ENCODE measurements at places on chromosomes 7 and 10.

- peak; percentile 60 for DNase-seq
Measured at GRCh38 chr10:75395932-75396630, 5.5 kb downstream of the ZNF503 start.

- DNase-seq, result no peak
Measured at GRCh38 chr10:110755781-110756180, 111.6 kb downstream of the RBM20 start.

DNA sequence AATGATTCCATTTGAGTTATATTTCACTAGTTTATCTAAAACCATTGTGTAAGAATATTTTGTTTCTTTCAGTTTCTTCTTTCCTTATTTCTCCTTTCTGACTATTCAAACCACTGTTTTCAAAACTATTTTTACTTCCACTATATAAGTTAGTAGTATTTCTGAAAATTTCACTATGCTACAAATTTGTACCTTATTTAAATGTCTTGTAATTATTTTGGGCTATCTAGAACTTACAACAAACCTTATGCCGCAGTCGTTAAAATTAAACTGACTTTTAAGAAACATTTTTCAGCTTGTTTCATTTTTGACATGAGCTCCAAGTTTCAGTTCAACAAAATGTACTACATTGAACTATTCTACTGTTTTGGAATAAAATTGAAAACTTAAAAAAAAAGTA, 1.8 kb downstream of the TFEC start:
- DNase-seq, result no peak

GRCh38 chr7:25068502-25069213, 56.4 kb downstream of the CYCS start:
- no peak for DNase-seq

GRCh38 chr7:126790763-126791162, 462.0 kb downstream of the GRM8 start:
- no peak for DNase-seq

DNA sequence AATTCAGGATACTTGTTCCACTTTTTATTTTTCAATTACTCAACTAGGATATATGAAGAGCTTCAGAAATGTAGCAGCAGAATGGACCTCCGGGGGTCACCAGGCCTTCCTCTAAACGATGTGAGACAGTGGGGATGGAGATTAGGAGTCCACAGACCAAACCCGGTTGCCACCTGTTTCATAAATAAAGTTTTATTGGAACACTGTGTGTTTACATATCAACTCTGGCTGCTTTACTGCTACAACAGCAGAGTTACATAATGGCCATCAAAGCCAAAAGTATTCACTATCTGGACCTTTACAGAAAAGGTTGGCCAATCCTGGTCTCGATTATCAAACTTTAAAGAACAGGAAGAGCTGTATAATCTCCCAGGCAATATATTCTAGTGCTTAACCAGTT, 30.8 kb downstream of the RAPGEF5 start:
- no peak for DNase-seq

GRCh38 chr7:10940704-10941355, 32.8 kb upstream of the PHF14 start:
- DNase-seq, result no peak

DNA sequence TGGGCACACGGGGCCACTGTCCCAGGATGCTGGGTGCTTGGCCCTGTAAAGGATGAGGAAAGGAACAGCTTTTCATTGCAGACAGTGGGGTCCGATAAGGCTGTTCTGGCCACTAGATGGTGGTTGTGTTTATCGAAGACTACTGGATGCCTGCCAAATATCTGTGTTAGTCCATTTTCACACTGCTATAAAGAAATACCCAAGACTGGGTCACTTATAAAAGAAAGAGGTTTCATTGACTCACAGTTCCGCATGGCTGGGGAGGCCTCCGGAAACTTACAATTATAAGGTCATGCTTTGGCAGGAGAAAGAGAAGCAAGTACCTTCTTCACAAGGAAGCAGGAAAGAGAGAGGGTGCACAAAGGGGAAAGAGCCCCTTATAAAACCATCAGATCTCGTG, 32.2 kb upstream of the GARS1 start:
- no peak for DNase-seq

DNA sequence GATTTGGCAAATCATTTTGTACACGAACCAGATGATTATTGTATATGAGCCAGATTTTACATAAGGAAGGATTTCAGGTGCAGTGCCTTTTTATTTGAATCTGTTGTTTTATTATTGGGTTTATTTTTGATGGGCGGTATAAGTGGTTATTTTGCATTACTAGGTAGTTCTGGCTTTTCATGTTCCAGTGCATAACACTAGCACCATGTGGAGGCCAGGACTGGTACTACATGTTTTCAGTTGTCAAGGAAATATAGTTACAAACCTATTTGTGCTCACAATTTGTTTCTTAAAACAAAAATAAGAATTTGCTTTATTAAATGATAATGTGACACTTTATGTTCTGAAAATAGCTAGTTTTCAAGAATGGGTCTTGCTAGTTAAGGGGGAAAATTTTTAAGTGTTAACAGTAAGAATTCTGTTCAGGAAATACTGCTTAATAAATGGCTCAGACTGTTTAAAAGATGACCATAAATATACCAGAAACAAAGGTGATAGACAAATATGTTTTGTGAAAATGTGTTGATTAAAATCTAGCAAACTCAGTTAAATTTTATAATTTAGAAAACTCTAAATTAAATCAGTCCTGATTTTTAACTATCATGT, 7.1 kb upstream of the SEMA3E start:
- DNase-seq, result no peak

DNA sequence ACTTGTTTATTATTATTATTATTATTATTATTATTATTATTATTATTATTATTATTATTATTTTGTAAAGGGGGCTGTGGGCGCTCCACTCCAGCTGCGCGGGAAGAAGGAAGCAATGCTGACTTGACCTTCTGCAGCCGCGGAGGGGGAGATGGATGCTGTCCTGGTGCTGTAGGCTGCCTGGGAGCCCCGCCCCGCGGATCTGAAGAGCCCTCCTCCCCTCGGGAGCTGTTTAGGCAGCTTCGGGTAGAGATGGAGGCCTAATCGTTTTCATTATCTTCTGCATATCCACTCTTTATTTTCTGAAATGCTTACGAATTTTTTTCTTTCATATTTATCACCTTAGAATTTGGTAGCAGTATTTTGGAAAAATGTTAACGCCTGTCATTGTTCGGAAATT, 101.2 kb upstream of the KLF6 start:
- peak; percentile 76 for DNase-seq

DNA sequence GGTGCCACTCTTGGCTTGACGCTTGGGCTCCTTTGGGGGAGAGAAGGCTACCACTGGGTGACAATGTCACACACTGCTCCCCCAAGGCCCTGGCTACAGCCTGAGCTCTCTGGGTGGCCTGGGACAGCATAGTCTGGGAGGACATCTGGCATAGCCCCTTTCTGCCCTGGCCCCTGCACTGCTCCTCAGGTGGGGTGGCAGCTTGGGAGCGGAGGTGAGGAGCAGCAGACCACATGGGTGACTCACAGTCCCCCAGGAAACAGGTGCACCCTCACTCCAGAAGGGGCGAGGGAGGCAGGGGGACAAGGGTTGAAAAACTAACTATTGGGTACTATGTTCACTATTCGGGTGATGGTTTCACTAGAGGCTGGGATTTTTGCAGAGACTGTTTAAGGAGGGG, 45.2 kb downstream of the NPTX2 start:
- DNase-seq, result no peak

DNA sequence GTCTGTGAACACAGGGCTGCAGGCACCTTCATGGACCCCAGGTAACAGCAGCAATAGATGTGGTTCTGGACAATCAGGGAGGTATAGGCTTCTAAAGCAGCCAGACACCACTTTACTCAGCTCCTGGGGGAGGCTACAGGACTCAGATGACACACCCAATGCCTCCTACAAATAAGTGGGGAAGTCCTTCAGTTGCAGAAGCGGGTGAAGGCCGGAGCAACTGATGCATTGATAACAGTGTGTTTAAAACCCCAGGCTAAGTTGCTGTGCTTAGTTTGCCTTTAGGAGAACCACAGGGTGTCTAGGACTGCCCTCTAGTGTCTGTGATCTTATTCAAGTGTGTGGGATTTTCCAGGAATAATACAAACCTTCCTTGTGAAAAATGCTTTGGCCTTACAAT, 5.9 kb upstream of the ITGA8 start:
- peak; percentile 74 for DNase-seq

DNA sequence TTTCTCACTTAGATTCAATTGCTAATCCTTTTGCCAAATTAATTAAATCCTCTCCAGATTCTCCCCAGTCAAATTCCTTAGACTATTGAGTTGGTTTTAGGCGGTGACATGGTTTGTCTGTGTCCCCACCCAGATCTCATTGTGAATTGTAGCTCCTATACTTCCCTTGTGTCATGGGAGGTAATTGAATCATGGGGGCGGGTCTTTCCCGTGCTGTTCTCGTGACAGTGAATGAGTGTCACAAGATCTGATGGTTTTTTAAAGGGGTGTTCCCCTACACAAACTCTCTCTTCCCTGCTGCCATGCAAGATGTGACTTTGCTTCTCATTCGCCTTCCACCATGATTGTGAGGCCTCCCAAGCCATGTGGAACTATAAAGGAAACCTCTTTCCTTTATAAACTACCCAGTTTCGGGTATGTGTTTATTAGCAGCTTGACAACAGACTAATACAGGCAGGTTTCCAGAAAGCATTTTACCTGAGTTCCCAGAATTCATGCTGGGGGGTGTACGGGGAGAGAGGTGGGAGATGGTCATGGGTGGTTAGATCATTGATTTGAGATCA, 44.7 kb upstream of the GARS1 start:
- DNase-seq, result peak; percentile 30

- DNase-seq, result no peak
Measured at GRCh38 chr7:148461392-148462179, 129.0 kb upstream of the C7orf33 start.

DNA sequence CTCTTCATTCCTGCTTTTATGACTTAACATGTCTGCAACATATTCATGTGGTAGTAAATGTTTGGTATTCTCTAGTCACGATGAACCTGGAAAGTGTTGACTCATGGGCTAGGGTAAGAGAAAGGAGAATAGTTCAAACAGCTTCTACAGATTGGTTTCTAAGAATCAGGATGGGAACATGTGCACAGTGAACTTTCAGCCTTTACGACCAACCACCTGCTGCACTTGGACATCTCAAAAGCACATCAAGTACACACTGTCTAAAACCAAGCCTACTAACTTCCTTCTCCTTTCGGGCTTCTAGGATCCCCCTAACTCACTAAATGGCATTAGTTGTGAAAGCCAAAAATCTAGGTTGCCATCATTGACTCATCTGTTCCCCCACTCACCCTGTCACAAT, 85.5 kb downstream of the CUL2 start:
- DNase-seq, result no peak

GRCh38 chr10:5854131-5854475, 35.6 kb downstream of the ANKRD16 start:
- peak; percentile 27 for DNase-seq

DNA sequence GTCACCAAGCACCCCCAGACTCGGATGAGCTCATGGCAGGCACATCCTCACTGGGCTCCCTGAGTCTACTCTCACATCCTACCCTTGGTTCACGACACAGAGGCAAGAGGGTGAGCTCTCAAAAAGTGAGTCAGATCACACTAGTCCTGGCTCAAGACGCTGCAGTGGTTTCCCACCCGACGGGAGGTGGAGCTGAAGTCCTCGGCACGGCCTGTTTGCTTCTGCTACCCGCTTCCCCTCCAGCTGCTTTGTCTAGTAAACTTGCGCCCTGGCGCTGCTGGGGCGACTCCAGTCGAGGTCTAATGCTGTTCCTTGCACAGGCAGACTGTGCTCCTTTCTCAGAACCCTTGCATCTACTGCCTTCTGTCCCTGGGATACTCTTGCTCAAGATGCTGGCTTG, 13.5 kb upstream of the SFMBT2 start:
- DNase-seq, result peak; percentile 60

DNA sequence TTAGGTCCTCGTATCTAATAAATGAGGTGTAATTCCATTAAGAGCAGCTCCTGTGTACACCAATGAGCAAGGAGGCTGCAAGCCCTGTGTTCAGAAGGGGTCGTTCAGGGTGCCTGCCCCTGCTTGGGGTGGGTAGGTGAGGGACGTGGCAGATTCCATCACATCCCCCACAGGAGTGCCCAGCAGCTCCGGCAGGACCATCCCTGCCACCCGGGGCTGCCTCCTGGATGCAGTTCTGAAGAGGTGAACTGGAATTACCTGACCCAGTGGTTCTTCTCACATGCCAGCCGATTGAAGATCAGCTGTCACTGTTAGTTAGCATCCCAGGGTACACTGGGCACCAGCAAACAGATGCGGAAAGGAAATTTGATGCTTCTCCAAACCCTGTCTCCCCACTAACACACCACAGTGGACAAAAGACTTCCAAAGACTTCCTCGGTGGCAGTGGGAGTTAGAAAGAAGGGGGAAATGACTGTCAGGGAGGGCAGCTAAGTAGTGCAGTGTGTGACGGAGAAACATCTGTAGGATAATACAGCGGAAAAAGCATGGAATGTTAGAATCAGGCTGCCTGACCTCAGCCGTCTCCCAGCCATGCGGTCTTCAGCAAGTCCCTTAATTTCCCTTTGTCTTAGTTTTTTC, 313.6 kb upstream of the ZMIZ1 start:
- DNase-seq, result no peak

DNA sequence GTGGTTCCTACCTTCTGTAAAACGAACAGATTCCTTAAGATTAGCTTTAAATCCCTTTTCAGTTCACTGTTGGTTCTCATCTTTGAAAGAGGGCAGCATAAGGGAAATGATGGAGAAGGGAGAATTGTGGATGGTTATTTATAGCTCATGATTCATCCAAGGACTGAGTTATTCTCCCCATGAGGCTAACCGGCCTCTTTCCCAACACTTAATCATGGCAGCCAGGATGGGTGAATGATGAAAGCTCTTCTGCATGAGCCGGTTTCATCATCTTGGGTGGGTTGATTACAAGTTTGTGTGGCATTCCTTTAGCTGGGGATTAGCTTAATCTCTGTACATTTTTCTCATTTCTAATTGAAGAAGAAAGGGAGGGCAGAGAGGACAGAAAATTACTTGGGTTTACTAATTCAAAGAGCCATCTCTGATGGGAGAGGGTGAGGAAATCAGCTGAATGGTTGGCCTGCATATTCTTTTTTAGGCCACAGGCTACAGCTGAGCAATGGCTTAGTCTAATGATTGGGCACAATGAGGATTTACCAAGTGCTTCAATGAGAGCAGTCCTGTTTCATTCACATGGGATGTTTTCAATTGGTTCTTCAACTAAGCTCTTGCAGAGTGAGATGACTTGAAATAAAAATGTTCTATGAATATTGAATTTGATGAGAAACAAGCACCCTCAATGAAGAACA, 250.0 kb downstream of the BMPER start:
- no peak for DNase-seq

- no peak for DNase-seq
Measured at GRCh38 chr10:68566351-68566750, 6.2 kb downstream of the TET1 start.

DNA sequence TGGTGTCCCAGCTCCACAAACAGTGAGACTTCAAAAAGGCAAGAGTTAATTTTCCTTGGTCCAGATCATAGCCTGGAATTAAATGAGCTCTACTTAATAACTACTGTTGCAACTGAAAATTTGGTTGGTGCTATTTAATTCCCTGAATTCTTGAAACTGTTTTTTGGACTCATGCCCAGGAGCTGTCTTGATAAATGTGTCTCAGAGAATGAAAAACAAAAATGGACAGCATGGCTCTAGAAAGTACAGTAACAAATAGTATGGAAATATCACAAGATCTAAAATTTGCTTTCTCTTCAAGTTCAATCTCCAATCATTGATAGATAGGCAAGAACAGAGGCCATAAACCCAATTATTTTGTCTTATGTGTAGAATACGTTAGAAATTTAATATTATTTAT, 42.5 kb downstream of the CCDC71L start:
- DNase-seq, result no peak
